ENCODE measurements at places on chromosomes 12 and 14.

GRCh38 chr12:49974231-49974675, 1.5 kb downstream of the AQP6 start:
- no peak for DNase-seq

- no peak for DNase-seq
These were observed 23.3 kb downstream of the PAX9 start for GRCh38 chr14:36684946-36685345.

DNA sequence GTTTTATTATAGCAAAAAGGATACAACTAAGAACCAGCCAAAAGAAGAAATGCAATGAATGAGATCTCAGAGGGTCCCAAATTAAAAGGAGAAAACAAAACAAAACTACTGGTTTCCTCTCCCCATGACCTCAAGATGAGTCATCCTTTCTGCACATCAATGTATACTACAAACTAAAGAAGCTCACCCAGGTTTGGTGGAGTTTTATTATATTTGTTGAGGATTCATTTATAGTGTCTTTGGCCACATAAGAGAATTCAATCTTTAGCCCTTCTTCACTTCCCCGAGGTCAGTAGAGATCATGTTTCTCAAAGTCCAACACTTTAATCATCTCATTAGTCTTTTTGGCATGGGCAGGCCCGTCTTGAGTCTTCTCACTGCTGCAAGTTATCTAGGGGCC, 210.6 kb downstream of the SLC6A15 start:
- no peak for DNase-seq

DNA sequence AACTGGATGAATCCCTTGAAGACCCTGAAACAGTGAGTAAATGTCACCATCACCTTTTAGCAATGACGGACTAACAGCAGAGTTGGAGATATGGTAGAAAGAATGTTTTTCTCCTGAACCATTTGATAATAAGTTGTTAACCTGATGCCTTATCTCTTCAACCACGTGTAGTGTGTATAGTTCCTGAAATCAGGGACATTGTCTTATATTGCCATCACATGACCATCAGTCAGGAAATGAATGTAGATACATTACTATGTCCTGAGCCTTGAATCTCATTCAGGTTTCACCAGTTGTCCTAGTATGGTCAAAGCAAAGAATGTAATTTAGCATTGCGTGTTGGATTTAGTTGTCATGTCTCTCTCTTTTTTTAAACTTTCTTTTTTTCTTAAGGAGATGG, 15.7 kb downstream of the ATP6V0A2 start:
- no peak for DNase-seq

GRCh38 chr12:304805-305204, 42.2 kb upstream of the SLC6A13 start:
- no peak for DNase-seq

DNA sequence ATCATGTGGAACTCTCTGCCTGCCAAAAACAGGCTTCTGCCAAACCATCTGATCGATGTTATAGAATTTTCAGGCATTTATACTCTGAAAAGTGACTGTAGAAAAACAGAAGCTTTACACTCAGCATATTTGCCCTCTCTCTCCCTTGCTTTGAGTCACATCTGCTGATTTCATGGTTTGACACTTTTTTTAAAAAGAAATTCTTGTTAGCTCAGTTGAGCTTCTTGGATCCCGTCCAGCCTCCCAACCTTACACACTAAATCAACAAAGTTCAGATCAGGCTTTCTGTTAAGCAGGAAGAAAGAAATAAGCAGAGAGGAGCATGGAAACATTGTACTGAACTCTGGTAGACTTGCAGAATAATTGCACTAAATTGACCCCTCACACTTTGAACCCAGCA, 193.6 kb upstream of the SEL1L start:
- DNase-seq = no peak

- no peak for DNase-seq
These were observed 16.0 kb upstream of the MDM2 start for GRCh38 chr12:68791897-68792481.

DNA sequence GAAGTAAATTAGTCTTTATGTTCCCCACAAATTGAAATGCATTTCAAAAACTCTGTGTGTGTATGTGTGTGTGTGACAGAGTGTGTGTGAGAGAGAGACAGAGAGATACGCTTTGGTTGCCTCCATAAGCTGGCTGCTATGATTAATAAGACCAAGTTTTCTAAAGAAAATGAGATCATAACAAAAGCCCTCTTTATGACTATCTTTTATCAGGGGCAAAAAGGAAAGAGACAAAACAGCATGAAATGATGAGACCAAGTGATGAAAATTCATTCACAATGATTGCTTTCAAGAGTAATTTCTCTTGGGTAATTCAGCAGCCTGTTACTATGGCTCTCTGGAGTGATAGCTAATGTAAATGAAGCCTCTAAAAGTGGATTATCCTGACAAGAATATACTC, 277.6 kb upstream of the PLEKHG7 start:
- no peak for DNase-seq

DNA sequence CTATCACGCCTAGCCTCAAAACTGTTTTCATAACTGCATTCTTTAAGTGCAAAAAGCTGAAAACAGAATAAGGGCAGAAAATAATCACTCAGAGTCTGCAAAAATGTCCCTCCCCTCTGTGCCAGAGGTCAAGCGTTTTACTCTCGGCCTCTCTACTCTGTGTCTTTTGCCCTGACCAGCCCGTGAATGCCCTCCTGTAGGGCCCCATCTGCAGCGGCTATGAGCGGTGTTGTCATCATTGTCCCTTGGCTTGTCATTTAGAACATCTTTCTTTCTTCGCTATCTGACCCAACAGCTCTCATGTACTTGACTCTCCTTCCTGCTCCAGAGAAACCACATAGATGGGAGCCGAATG, 21.7 kb downstream of the ELK3 start:
- DNase-seq = no peak

All from effector memory CD4-positive, alpha-beta T cell (primary cell).